ENCODE measurements at places on chromosomes 5 and 9.
A peak's percentile ranks its signal among the peaks of the same experiment; 100 is the strongest.

- DNase-seq: no peak
These were observed 1042.3 kb downstream of the CDH12 start for GRCh38 chr5:21810737-21811316.

GRCh38 chr5:78545406-78545805 lies 103.2 kb downstream of the LHFPL2 start:
- no peak for DNase-seq

DNA sequence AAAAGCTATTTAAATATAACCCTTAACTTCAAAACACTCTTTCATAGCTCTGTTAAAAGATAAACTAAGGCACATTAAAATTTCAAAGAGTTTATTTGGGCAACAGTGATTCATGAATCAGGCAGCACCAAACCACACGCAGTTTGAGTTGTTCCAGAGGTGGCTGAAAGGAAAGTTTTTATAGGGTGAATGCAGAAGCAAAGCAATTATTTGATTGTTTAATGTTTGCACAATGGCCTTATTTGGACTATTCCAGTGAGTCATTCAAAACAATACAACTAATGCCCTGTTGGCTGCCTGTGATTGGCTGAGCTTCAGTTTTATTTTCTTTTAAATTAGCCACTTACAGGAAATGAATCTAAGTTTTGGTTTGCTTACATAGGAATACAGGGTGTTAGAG lies 125.3 kb downstream of the CEP120 start:
- DNase-seq: no peak

DNA sequence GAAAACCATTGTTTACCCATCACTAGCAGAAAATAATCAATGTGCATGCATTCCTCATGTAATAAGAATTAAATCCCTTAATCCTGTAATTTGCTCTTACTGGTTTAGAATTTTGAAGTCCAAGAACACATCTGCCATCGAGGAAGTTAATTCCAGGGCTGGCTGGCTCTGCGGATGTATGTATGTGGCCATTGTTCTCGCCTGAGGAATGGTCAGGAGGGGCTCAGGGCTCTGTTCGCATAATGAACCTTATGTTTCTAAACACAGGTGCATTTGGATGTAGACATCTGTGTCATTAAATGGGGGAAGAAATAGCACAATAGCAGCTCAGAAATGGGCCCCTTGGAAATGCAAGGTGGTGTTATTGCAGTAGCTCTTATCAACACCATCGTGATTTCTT lies 148.6 kb upstream of the GAS1 start:
- DNase-seq: no peak

DNA sequence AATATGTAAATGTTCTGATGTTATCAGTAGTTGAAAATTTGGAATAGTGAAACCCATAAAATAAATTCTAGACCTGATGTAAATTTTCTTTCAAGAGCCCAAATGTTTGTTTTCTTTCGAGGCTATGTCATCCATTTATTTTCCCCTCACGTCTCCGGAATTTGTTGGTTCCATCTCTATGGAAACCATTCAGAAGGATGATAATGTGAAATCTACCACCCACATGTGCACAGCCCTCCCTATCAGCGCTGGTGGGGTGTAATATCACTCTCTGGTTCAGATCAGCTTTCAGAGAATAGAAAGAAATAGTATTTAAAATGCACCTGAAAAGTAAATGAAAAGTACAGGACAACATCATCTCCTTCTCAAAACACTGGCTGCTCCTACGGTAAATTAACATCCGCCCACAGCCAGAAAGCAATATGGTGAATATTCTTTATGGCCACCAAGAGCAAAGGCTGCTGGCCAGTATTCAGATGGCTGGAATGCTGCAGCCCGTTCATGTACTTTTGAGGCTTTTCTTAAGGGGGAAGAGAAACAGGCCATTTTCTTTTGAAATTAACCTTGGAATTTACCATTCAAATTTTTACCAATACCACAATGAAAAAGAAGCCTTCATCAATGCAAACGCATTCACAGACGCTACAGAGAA lies 28.5 kb downstream of the GLDC start:
- DNase-seq: no peak

- peak; percentile 67 for DNase-seq
These were observed at the start of gene NNT for GRCh38 chr5:43602461-43603343. Gene NNT (plus strand): TSS chr5:43603180. CDS start chr5:43609196, 6,016 bp downstream.

DNA sequence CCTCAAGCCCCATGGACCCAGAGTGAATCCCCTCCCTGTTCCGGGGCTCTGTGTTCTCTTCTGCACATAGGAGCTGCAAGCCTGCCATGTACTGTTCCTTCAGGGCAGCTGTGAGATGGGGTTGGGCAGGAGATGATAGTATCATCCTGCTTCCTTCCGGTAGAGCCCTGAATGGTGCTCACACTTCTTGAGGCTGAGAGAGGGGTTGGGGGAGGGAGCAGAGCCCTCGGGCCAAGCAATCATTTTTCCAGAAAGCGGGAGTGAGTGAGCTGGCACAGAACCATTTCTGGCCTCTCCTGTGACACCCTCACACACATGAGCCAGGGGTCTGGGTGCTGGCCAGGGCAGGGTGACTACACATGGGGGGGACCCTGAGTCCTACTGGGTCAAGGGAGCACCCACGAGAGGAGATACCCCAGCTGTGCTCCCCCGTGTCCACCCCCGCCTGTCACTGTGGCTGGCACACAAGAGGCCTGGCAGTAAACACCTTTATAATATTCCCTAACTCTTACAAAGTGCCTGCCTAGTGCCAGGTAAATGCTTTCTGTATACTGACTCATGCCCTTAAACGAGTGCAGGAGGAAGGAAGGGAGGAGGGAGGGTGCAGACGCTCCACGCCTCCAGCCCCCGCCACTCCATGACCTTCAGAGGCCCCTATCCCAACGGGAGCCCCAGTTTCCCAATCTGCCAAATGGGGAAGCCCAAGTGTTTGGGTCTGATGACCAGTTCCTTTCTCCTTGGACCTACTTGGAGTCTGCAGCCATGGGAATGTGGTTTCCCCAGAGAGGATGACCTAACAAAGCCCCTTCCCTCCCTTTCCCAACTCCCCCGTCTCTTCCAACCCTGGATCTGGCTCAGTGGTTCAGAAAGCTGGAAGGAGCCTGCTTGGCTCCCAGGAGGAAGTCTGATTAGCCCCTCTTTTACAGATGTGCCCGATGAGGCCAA lies 15.5 kb downstream of the AKNA start:
- no peak for DNase-seq

GRCh38 chr5:166505544-166505943 lies 1785.9 kb upstream of the WWC1 start:
- no peak for DNase-seq

GRCh38 chr5:122701640-122702523 lies 73.0 kb upstream of the SNX2 start:
- DNase-seq: no peak

GRCh38 chr5:78573318-78573717 lies 75.3 kb downstream of the LHFPL2 start:
- no peak for DNase-seq

DNA sequence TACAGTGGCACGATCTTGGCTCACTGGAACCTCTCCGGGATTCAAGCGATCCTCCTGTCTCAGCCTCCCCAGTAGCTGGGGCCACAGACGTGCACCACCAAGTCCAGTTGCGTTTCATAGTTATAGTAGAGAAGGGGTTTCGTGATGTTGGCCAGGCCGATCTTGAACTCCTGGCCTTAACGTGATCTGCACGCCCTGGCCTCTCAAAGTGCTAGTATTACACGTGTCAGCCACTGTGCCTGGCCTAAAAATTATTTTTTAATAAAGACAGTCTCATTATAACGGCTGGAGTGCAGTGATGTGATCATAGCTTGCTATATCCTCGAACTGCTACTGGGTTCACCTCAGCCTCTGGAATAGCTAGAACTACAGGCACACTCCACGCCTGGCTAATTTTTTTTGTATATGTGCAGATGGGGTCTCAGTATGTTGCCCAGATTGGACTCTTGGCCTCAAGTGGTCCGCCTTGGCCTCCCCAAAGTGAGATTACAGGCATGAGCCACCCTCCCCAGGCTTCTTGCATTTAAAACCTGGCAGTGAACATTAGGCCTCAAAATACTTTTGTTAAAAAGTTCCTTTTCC lies 4.4 kb downstream of the NPM1 start:
- DNase-seq: no peak

DNA sequence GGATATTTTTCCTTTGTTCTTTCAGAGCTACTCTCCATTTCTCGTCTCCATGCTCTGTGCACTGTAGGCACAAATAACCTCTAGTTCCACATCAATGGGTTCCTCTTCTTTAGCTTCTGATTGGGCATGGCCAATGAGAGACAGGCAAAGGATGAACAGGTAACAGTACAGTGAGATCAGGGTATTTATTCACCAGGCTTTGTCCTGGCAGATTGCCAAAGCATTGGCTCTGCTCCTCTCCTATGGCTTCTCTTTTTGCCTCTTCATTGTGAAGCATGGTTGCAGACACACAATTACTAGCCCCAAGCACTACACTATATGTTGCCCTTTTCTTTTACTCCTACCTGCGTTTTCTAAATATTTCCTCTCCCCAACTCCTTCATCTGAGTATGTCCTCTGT lies 215.1 kb upstream of the ARRDC3 start:
- no peak for DNase-seq

- DNase-seq: no peak
These were observed 37.0 kb upstream of the SYNPO start for GRCh38 chr5:150603491-150603890.
